CD4-positive, alpha-beta T cell treated with Interleukin-2 at 100 ng/mL for 4 hours (primary cell): ENCODE measurements at places on chromosomes 4 and X.
A peak's percentile ranks its signal among the peaks of the same experiment; 100 is the strongest.

DNA sequence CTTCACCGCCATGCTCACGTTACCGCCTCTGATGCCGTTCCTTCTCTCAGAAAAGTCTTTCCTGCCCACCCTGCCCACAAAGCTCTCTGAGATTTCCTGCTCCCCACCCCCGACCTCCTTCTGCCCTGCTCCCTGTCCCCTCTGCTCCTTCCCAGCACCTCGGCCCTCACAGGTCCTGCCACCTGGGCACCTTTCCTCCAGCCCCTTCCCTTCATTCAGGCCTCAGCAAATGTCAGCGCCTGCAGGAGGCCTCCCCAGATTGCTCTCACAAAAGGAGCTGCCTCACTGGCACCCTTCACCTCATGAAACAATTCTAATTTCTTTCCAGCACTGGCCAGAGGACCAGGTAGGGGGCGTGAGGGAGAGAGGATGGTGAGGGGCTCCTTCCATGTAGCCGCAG is 33.6 kb upstream of the MXD4 start:
- DNase-seq, result no peak

GRCh38 chrX:107484002-107484726 is 34.7 kb downstream of the FRMPD3 start:
- DNase-seq, result no peak

- DNase-seq, result no peak
Measured at GRCh38 chrX:2650865-2651264, 40.2 kb upstream of the CD99 start.

DNA sequence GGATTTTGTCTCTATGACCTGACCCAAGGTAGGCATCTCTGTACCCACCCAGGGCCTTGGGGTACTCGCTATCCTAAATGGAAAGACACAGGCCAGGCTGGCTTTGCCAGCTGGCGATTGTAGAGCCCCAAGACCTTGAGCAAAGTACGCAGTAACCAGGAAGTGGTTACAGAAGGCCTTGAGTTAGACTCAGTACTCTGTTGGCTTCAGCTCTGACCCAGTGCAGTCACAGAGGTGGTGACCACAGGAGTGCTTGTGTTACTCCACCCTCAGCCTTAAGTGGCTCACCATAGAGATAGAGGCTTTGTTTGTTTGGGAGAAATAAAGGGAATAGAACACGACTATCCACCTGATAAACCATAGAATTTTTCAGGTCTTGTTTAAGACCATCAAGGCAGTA is 880.5 kb upstream of the POU3F4 start:
- no peak for DNase-seq

DNA sequence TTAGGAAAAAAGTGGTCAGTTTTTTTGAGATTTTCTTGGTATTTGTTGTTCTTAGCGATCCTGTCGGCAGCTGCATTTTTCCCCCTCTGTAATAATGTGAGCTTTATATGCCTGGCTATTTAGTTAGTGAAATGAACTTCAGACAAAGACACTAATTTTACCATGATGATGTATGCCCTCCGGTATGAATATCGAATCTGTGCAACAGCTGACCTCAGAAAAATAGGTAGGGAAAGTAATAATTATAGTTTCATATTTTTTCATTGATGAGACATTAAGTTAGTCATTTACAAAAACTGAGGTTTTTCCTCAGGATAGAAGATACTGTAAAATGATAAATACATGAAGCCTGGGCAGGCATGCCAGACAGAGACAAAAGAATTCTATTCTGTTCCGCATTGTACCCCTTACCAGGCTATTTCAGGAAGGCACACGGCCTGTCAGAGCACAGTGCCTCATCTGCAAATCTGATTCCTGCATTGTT is 155.8 kb downstream of the SHROOM3 start:
- DNase-seq, result no peak

DNA sequence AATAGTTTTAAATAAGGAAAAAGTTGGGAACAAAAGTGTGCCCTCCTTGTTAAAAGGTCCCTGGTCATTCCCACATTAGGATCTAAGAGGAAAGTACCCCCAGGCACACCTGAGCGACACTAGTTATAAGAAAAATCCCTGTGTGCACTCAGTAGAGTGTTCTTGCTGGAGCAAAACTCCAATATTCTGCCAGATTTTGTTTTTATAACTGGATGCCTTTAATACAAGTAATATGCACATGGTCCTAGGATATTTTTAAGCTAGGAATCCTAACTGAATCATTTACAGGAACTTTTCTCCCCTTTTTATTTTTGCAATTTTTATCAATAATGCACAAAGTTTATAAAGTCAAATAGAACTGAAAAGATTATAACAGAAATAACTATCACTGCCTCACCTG is 68.6 kb downstream of the BEND4 start:
- no peak for DNase-seq

- DNase-seq, result no peak
Measured at GRCh38 chrX:110758781-110759422, 36.7 kb downstream of the CHRDL1 start.

GRCh38 chr4:164442180-164442579 is 311.8 kb upstream of the SMIM31 start:
- no peak for DNase-seq

GRCh38 chr4:93116624-93117023 is 711.9 kb upstream of the ATOH1 start:
- DNase-seq, result no peak

- DNase-seq, result no peak
Measured at GRCh38 chr4:73864365-73864764, 4.8 kb upstream of the CXCL1 start.

DNA sequence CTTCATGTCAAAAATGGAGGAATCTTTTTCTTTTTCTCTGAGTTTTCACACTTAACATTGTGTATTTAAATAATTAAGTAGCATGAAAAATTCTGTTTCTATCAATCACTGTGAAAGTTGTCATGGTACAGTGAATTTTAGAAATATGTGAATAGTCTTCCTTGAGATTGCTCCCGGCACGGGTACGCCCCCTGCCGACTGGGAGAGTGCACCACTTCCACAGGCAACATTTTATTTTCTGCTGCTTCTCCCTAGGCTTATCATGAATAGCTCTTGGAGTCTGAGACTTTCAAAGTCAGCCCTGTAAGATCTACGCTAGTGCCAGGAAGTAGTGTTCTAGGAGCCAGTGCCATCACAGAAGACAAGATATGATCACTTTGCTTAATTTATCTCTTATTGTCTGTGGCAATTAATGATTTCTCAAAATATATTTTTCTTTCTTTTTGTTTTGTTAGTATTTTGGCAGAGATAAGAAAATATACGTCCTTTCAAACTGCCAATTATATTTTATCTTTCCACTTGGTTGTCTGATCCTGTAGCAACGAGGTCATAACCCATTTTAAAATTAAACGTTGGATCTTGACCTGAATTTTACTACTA is 763.8 kb upstream of the AADAT start:
- no peak for DNase-seq

DNA sequence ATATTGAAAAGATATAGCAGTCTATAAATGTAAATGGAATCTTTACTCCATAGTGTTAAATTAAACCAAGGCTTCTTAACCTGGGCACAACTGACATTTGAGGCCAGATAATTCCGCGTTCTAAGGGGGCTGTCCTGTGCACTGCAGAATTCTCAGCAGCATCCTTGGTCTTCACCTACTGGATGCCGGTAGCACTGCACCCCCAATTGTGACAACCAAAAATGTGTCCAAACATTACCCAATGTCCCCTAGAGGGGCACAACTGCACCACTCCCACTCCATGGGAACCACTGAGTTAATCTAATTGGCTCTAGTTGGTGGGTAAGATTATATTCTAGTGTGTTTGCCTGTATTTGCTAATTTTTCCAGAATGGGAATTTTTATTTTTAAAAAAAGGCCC is 16.6 kb downstream of the AP1S2 start:
- DNase-seq, result no peak

GRCh38 chrX:1248331-1249061 is 20.1 kb upstream of the CSF2RA start:
- DNase-seq, result peak; percentile 19

DNA sequence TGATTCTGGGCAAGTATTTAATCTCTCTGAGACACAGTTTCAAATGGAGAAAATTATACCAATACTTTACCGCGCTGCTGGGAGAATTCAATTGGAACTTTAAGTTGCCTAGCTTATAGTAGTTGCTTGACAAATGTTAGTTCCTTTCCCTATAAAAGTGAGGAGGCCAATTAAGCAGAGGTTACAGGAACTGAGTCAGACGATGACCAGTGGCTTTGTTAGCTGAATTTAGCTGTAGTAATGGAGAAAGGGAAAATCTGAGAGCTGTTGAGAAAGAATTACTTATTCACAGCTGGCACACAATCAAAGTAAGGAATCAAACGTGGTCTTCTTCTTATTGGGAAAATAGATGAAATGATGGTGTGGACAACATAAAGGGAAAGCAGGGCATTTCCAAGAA is 29.6 kb downstream of the SMARCA1 start:
- DNase-seq, result no peak
